Endodermal cell (in vitro differentiated cells): ENCODE measurements at places on chromosomes 4 and X. TPM values are rescaled to one million over a fixed set of nuclear protein-coding genes. Genes with fewer than 3 reads are reported as not detected.

- no peak overlapping the region for H3K4me3 ChIP-seq
- no peaks in the 10 kb centered on the region for H3K27me3 ChIP-seq
- no peaks in the 10 kb centered on the region for H3K4me1 ChIP-seq
These were observed 17.2 kb downstream of the C1QTNF7 start for GRCh38 chr4:15444879-15445547.

DNA sequence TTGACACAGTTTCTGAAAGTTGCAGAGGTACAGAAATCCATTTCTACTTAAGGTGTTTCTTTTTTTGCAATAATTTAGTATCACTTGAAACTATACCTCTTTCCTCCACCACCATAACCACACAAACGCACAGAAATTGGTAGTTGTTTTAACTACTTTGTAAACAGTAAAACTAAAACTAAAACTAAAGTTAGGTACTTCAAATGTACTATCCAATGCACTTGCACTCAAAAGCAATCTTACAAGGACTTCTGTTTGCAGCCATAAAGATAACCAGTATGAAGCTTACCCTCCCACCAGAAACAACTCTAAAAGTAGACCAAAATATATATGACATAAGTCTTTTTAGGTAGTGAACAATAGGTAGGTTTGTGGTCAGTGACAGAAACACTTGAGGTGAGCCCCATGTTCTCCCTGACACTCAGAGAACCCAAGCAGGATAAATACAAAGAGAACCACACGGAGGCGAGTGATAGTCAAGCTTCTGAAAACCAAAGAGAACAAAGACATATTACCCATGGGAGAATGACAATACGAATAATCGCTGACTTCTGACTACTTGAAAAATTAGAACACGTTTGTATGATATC lies 72.2 kb upstream of the VBP1 start:
- H3K36me3 ChIP-seq = no peaks in the 10 kb centered on the region
- no peaks in the 10 kb centered on the region for H3K4me1 ChIP-seq
- no peak for DNase-seq
- no peaks in the 10 kb centered on the region for H3K27me3 ChIP-seq
- H3K4me3 ChIP-seq = no peak overlapping the region

- no peak overlapping the region for H3K27ac ChIP-seq
- H3K4me3 ChIP-seq = no peak overlapping the region
- no peak for DNase-seq
- H3K4me1 ChIP-seq = peaks cover 5% of the 10 kb centered on the region
These were observed 215.2 kb upstream of the NOCT start for GRCh38 chr4:138800421-138800820.

DNA sequence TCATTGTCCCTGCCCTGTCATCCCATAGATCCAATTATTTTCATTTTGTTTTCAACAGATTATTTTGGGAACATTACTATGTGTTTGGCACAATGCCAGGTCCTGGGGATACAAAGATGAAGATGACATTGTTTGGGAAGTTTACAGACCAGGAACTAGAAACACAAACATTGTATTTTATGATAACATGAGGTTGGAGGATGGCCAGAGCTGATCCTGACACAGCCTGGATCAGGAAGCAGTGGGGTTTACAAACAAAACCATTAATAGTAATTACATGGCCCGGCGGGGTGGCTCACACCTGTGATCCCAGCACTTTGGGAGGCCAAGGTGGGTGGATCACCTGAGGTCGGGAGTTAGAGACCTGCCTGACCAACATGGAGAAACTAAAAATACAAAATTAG lies 29.9 kb downstream of the CLRN2 start:
- peak; percentile 85 for DNase-seq
- H3K27me3 ChIP-seq = no peaks in the 10 kb centered on the region
- H3K4me1 ChIP-seq = no peaks in the 10 kb centered on the region

GRCh38 chr4:96497621-96498020 lies 657.7 kb downstream of the PDHA2 start:
- no peak for DNase-seq
- no peaks in the 10 kb centered on the region for H3K36me3 ChIP-seq
- no peaks in the 10 kb centered on the region for H3K4me1 ChIP-seq
- H3K27ac ChIP-seq = no peak overlapping the region

DNA sequence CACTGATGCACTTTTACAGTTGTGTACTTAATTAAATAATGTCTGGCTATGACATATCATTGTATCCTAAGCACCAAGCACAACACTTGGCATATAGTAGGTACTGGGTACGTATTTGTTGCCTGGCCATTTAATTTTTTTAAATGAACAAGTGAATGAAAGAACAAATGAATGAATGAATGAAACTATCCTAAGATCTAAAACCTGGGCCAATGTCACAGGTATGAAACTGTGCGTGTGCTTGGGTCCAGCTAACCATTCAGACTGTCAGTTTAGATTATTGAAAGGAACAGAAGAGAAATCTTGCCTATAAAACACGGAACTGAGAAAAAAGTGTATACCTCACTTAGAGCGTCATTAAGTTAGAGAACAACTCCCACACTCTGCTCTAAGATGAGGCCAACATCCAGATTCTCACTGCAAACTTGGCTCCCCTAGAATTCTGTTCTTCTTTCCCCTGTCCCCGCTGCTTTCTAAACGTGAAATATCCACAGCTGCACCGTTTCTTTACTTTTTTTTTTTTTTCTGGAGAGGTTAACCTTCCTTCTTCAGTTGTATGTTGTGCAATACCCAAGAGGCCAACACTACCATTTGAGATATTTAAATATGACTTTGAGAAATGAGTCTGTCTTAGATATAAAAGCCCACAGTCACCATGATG lies 17.3 kb upstream of the SEL1L3 start:
- no peak for DNase-seq
- H3K4me3 ChIP-seq = no peak overlapping the region
- no peaks in the 10 kb centered on the region for H3K27me3 ChIP-seq
- H3K36me3 ChIP-seq = no peaks in the 10 kb centered on the region

GRCh38 chr4:5960252-5960880 lies 57.9 kb downstream of the C4orf50 start:
- H3K27ac ChIP-seq = no peak overlapping the region
- H3K27me3 ChIP-seq = no peaks in the 10 kb centered on the region
- H3K4me3 ChIP-seq = no peak overlapping the region
- H3K36me3 ChIP-seq = no peaks in the 10 kb centered on the region
- peak; percentile 37 for DNase-seq

CTAG1A gene
- total RNA-seq = not detected in 3 replicates
